ENCODE measurements at places on chromosomes 5 and 9. TPM values are rescaled to one million over a fixed set of nuclear protein-coding genes. Genes with fewer than 3 reads are reported as not detected.
A peak's percentile ranks its signal among the peaks of the same experiment; 100 is the strongest.

HAVCR2 gene
- total RNA-seq, result 3.7 TPM

GRCh38 chr9:135604437-135605237 is 34.7 kb downstream of the GLT6D1 start:
- DNase-seq, result no peak

GRCh38 chr5:7850395-7851239 is at the start of gene CFAP90:
Gene CFAP90, minus strand, starts transcription at chr5:7851133. Its CDS starts 112 bp downstream, at chr5:7851021.
- no peak for DNase-seq

GRCh38 chr5:128413356-128413755 is 124.7 kb downstream of the FBN2 start:
- no peak for DNase-seq

DNA sequence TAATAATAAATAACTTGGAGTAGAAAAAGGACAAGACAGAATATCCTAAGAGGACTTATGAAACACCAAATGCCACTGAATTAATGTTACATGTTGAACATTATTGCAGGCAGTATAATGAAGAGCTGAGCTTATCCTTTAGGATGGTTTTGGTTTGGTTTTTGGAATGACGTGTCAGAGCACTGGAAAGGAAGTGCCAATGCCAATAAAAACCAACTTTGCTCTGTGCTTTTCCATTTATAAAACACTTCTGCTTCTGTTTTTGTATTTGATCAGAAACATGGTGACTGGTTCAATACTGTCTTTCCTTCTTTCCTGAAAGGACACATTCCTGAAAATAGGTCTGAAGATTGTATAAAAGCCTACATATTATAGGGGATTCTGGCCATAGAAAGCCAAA is 4.2 kb downstream of the MEGF10 start:
- no peak for DNase-seq

DNA sequence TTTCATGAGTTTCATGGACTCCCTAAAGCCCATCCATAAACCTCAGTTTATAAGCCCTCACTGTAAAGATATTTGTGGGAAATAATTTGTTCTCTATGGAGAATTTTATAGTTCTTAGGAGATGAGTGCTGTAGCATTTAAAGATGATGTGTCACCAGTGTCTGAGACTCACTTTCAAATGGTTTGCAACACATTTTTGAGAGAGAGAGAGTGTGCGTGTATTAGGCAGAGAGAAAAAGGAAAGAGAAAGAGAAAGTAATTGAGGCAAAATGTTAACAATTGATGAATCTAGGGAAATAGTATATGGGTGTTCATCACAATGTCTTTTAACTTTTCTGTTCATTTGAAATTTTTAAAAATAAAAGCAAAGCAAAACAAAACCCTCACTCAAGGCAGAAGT is 479.0 kb downstream of the ZSWIM6 start:
- DNase-seq, result no peak

PCDHB11 gene
- total RNA-seq, result not detected

DNA sequence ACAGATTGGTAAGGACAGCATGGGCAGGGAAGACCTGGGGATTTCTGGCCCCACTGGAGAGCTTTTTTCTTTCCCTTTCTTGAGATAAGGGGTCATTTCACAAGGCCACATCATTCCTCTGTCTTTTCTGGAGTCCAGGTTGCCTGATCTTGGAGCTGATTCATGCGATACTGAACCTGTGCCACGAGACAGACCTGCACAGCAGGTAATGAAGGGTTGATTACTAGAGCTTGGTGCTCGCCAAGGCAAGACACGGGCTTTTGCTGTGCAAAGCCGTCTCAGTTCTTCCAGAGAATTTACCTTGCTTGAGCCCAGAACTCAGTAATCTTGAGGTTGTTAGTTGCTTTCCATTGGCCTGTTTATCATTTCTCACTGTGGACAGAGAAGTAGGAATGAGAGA is 39.2 kb downstream of the NUP188 start:
- no peak for DNase-seq

DNA sequence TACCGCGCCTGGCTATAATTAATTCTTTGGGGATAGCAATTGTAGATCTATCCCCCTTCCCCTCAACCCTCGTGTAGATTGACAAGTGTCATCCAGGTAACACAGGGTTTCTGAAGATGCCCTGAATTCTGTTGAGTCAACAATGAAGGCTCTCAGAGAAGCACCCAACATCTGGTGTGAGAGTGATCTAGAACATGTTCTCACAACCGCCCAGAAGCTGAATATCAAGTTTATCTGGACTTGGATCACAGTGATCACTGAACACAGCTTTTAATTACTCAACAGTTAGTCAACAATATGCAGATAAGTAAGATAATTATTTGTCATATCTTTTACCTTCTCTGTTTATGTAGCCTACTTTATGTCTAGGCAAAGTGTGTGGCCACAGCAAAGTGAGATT is 204.2 kb upstream of the RGMB start:
- no peak for DNase-seq

GRCh38 chr5:72817671-72818266 is 1.3 kb downstream of the TNPO1 start:
- peak; percentile 13 for DNase-seq

GRCh38 chr5:37751227-37751626 is 88.6 kb downstream of the GDNF start:
- no peak for DNase-seq

TMEM232 gene
- total RNA-seq, result 1.7 TPM

GRCh38 chr9:21434202-21435014 is 5.8 kb upstream of the IFNA1 start:
- DNase-seq, result peak; percentile 57

- DNase-seq, result no peak
These were observed 279.5 kb upstream of the PIK3R1 start for GRCh38 chr5:67935908-67936566.

BTNL9 gene
- total RNA-seq, result 232 TPM

DNA sequence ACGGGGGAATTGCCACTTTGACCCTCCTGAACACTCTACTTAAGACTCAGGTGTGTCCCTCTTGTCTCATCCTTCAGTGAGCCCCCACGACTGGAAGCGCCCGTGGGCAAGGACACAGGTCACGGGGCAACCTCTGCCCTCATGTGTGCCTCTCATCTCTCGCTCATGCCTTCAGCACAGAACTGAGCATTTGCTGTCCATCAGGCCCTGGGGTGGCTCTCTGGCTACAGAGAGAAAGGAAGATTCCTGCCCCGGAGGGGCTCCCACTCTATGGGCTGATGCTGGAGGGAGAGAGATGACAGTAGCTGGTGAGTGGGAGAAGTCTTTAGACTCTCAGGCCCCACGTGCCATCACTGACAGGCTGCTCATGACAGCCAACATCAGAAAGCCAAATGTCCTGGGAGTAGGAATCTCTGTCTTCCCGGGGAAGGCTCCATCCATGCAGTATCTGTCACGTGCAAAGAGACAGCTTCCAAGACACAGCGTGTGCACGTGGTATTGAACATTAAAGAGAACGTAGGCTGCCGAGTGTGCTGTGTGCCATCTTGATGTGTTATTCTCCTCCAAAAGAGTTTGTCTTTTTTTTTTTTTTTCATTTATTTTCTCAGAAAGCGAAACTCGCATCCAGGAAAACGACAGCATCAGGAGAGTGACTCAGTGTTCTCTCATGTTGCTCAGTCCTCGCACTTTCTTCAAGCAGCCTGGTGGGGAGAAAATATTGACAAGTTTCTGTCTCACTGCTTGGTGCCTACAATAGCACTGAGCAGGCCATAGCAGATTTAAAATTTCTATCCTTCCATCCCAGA is 190.5 kb downstream of the GAS1 start:
- no peak for DNase-seq

CARTPT gene
- not detected for total RNA-seq

DNA sequence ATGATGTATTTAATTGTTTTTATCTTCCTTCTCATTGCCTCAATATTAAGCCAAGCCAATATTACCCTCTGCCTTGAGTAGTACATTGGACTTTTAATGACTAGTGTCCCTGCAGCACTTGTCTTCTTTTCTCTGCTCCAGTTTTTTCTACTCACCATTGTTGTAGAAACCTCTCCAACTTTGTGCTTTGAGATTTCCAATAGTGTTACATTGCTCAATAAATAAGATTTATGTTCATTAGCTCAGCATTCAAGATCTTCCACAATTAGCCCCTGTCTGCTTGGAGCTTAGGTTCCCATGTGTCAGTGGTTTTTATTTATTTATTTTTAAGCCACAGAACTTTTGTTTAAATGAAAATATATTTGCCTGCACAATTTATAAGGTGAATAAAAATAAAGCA is 145.3 kb downstream of the ADGRV1 start:
- DNase-seq, result no peak

DNA sequence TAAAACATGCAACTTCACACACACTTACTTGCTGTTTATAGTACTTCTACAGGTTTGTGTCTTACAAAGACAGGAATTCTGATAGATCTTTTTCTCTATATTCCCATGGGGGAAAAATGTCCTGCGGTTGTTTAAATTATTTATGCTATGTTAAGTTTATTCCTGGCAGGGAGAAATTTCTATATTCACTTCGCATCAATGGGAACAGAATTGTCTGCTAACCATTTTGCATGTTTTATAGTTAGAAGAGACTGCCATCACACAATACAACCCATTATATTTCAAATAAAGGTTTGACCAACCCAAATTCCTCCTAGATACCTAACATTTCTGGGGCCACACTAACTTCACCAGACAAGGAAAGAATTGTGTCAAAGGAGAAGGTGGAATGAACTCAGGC is 110.0 kb upstream of the PRR16 start:
- DNase-seq, result no peak

DNA sequence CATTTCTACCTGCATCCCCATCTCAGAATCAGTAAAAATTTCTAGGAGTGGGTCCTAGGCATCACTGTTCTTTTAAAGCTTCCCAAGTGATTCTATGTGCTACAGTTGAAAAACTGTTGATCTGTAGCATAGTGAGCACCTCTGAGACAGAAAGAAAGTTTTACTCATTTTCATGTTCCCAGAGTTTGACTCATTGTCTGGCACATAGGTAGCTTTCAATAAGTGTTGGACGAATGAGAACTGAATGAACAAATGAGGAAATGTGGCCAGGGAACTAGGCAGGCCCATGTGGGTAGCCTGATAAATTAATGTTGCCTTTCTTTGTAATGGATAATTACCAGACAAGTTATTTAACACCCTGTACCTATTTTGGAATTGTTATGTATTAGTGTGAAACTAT is 33.8 kb downstream of the RNF180 start:
- DNase-seq, result no peak

DNA sequence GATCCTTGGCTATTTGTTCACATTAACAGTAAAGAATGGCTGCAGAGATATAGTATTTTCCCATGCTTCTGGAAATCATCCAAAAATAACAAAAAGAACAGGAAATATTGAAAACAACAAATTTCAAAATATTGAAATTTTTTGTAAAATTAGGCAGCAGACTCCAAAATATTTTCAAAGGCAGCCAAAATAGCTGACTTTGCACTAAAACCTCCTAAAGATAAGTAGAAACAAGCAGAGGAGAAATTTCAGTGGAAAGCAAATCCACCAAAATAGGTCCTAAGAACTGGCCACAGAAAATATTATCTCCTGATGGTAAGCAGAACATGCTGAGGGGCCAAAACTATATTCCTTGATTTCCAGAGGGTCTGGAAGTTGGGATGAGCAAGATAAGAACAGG is 456.3 kb upstream of the DMAC1 start:
- DNase-seq, result no peak

- no peak for DNase-seq
These were observed 352.9 kb downstream of the DNAH5 start for GRCh38 chr5:13591621-13592020.

- no peak for DNase-seq
These were observed 62.8 kb downstream of the HMCN2 start for GRCh38 chr9:130328349-130328801.

DNA sequence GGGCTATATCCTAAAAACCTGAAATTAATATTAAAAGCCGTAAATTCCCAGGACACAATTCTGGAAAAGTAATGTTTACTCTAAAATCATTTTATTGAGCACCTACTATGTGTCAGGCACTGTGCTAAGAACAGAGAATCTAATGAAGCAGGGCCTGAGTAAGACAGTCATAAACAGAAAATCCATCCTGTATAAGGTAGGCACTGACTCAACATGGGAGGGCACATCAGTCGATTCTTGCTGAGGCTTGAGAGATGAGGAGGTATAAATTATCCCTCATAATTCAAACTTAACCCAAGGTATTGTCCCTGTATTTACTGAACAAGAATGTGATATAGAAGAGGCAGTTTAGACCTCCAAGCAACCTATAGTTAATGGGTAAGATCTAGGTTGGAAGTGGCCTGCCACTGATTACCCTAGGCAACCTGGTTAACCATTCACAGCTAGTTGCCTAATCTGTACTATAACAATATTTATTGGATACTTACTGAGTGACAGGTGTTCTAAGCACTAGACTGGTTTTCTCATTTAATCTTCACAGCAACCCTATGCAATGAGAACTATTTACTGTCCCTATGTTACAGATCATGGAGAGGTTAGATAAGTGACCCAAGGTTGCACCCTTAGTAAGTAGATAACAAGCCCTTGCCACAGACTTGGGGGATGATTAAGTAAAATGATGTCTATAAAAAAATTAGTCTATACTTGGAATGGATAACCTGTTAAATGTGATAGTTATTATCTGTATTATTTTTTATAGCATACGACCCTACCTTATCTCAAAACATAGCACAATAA is 317.7 kb downstream of the PDE4D start:
- no peak for DNase-seq

DNA sequence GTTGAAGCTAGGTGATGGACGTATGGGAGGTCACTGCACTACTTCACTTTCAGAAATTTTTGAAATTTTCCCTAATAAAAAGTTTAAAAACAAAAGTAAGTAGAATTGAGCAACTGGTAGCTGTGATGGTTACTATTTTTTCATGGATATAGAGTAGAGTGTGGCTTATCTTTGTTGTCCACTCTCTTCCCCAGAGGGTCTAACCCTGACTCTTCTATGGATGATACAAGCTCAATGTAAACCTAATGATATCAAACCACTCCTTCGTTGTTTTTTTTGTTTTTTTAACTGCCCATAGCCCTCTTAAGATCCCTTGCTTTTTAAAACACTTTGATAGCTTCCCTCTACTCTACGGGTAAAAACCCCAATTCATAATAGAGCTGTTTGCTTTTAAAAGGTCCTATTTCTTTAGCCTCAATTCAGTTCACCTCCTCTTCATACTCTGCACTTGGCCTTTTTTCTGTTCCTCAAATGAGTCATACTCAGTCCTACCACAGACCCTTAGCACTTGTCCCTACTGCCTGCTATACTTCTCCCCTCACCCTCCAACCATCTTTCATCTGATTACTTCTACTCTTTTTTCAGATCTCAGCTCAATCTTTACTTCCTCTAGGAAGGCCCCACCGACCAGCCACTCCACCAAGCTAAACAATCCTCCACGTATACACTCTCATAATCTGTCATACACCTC is 2.6 kb downstream of the HDAC3 start:
- DNase-seq, result peak; percentile 20

DNA sequence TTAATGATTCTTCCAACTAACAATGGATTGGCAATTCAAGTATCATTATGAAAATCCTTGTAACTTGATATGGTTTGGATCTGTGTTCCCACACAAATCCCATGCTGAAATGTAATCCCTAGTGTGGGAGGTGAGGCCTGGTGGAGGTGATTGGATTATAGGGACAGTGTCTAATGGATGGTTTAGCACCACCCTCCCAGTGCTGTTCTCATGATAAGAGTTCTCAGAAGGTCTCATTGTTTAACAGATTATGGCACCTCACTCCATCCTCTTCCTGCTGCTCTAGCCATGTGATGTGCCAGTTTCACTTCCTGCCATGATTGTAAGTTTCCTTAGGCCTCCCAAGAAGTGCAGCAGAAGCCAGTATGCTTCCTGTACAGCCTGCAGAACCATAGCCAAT is 1116.2 kb upstream of the EDIL3 start:
- no peak for DNase-seq

CPEB4 gene
- 31.8 TPM for total RNA-seq

Data from OCI-LY7 (cell line).